ENCODE measurements at places on chromosomes 13 and 19. TPM values are rescaled to one million over a fixed set of nuclear protein-coding genes. Genes with fewer than 3 reads are reported as not detected.

- DNase-seq, result peak; percentile 52
These were observed 1.3 kb downstream of the UBL3 start for GRCh38 chr13:29849071-29849631.

The DDX49 gene
- 76.5 TPM for total RNA-seq

DNA sequence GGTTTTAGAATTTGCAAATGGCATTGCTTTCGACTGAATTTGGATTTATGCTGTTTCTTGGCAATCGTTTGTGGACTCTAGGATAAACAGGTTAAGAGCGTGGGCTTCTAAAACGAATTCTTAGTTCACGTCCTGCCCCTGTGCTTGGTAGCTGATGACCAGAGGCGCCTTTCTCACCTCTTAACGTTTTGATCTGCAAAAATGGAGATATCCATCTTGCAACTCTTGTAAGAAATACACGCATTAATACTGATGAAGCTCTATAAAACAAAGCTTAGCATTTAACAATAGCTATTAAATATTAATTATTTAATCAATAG lies 580 bp upstream of the KATNAL1 start:
- no peak for DNase-seq

DNA sequence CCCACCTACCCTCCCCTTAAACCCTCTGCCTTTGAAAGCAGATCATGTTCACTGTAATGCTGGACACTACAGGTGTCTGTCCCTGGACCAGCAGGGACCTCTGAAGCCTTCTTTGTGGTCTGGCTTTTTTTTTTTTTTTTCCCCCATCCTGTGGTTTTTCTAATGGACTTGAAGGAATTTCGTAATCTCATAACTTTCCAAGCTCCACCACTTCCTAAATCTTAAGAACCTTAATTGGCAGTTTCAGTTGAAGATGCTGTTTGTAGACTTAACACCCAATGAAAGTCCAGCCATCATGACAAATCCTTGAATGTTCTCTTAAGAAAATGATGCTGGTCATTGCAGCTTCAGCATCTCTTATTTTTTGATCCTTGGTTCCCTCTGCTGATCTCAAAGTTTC lies 45.0 kb upstream of the LRCH1 start:
- DNase-seq, result peak; percentile 43

DNA sequence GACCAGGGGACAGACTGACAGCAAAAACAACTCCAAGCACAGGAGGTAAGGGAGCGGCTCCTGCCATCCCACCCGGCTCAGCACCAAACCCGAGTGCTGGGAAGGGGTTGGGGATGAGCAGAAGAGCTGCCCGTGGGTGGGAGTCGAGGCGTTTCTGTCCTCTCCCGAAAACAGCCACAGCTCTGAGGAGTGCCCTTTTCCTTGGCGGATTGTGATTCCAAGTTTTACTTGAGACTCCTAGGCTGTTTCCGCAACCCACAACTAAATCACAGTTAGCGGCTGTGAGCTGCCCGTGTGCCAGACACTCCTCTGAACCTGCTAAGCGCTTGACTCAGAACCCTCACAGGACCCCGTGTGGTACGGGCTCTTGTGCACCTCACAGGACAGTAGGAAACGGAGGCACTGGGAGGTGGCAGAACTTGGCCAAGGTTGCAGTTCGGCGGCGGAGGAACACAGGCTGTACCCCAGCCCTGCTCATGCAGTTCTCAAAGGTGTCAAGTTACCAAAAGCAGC lies 21.4 kb downstream of the CFAP97D2 start:
- no peak for DNase-seq

GRCh38 chr13:91247768-91248167 lies 99.7 kb upstream of the MIR17HG start:
- DNase-seq, result no peak

DNA sequence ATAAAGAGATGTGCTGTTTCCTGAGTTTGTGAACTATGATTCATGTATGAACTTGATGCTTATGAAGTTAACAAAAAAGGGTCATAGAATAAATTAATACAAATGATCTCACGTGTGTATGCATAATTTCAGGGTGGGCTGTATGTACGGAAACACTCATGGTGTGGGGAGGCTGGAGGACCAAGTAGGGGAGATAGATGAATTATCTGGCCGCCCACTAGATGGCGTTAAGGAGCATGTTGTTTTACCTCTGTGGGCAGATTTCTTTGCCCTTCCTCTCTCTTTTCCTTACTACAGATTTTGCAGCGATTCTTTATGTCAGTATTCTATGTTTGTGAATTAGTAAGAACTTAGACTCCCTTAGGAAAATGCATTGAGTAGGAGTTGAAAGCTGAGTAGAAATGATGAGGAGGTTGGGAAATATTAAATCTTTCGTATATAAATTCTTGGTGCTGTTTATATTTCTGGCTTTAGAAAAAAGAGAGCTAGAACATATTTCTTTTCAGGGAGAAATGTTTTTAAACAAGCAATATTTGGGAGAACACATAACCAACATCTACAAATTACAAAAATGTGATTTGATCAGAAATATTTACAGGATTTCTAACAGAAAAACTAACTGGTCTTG lies 47.4 kb upstream of the TMTC4 start:
- peak; percentile 29 for DNase-seq

The TARM1 gene
- total RNA-seq, result not detected

DNA sequence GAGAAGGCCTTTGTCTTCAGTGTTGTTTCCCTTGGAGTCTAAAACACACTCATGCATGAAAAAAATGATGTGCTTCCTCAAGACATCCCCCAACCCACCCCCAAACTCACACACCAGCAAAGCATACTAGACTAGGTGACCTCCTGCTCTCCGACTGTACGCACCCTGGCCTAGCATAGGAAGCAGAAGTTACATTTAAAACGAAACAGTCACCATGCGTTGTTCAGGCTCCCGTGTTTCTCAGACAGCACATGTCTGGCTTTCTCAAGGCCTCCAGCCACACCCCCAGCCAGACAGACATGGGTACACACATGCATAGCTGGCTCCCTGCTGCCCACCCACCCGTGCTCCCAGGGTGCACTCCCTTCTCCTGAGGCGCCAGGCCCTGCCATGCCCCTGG lies 28.7 kb upstream of the C1QTNF9 start:
- DNase-seq, result no peak

The GZMM gene
- 0.84 TPM for total RNA-seq

The FLT1 gene
- total RNA-seq, result 1.4 TPM

DNA sequence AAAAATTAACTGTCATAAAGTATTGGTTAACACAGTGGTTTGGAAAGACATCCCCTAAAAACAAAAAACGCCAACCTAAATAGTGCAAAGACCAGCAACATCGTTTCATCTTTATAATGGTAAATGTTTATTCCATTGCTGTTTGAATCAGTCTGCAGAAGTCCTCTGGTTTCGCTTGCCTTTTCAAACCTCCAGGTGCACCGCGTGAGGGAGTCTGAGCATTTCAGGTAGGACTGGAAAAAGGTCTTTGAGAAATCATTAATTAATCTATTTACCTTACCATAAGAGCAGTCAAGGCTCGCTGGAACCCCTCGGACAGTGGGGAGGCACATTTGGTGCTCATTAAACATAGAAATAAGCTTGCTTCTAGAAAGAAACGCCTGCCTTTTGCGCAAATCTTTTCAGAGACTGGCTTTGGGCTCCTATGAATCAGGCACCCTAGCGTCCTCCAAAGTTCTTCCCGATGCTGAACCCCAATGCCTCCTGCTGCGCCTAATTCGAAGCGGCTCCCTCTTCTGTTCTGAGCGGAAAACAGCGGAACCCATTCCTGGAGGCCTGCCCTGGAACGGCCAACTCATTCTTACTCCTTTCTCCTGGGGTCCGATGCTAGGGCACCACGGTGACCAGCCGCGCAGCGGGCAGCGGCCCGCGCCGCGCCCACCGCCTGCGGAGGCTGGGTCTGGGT lies 951 bp upstream of the MTUS2 start:
- DNase-seq, result no peak

The NLRP5 gene
- not detected for total RNA-seq

DNA sequence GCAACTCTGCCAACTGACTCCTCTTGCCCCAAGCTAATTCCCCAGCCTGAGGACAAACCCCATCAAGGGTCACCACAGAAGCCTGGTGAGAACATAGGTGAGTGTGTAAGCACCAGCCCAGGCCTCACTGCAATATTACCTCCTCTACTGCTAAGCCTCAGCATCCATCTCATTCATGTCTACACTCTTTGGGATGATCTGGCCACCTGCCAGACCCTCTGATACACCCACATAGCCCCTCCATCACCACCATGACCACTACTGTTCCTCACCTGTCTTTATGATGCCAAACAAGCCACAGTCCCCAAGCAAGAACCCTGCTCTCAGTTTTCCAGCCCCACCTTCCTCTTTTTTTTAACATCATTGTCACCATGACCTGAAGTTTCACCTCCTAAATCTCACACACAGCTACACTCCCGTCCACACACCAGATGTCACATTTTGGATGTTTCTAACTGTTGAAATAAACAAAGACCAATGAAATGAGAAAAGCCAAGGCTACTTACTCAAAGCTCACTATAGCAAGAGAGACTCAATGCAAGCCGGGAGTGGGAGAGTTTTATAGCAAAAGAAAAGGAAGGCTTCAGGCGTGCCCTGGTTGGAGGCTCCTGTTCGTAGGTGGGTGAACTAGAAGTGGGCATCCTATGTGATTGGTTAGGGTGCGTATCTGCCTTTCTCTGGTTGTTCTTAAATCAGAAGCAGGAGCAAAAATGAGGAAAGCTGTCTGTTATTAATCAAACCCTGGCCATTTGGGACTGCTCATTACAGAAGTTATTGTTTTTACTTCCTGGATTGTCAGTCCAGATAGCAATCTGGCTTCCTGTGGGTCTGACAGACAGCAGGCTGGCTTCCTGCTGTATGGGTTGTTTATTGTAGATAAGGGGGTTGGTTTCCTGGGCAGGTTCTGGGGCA lies 2.0 kb downstream of the ZNF792 start:
- peak; percentile 74 for DNase-seq

GRCh38 chr19:40927567-40927966 lies 45.5 kb upstream of the CYP2A7 start:
- no peak for DNase-seq

GRCh38 chr19:52658595-52658994 lies 20.4 kb upstream of the ZNF83 start:
- DNase-seq, result no peak

GRCh38 chr13:99294958-99295357 lies 12.2 kb downstream of the GPR183 start:
- no peak for DNase-seq

DNA sequence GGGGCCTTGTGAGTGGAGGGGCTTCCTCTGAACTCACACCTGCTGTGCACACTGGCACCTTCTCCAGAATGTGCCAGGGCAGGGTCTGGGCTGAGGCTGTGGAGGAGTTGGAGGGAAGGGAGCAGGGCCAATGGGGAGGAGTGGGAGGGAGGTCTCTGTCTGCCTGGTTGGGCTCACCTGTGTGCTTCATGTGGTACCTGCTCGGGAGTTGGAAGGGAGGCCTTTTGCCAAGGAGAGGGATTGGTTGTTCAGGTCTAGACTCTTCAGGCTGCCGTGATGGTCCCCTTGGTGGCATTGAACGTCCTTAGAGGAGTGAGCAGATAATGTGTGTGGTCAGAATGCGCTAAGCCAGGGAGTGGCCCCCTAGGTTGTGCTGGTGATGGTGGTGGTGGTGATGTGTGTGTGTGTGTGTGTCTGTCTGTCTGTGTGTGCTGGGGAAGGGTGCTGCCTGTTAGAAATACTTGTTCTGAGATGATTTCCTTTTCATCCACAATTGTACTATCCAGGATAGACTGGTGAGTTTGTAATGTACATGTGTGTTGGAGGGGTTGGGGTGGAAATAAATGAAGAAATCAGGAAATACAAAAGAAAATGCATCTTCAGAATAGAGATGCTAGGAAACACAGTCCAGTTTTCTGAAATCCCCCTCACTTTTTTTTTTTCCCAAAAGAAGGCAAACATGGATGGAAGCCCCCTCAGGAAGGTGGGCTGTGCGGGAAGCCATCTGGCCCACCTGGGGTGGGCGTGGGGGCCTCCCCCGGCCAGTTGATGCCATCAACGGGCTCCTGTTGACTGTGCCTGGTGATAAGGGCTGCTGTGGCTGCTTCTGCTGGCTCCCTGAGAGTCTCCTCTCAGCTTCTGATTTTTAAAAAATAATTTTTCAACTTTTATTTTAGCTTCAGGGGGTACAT lies 140.5 kb upstream of the ZNF536 start:
- no peak for DNase-seq

- no peak for DNase-seq
These were observed 24.7 kb upstream of the EIF3G start for GRCh38 chr19:10144361-10144760.

GRCh38 chr13:70408865-70409264 lies 300.6 kb upstream of the KLHL1 start:
- DNase-seq, result no peak

- peak; percentile 24 for DNase-seq
These were observed 11.9 kb upstream of the PRKD2 start for GRCh38 chr19:46728693-46729339.

GRCh38 chr13:92838786-92839185 lies 387.8 kb upstream of the GPC6 start:
- DNase-seq, result peak; percentile 82

- no peak for DNase-seq
These were observed 177.3 kb downstream of the COL4A1 start for GRCh38 chr13:110129539-110130186.

GRCh38 chr19:18282021-18282787 lies 782 bp upstream of the JUND start:
- peak; percentile 75 for DNase-seq

Data from M059J (cell line).